ENCODE measurements at places on chromosomes 7 and 10. TPM values are rescaled to one million over a fixed set of nuclear protein-coding genes. Genes with fewer than 3 reads are reported as not detected.

DNA sequence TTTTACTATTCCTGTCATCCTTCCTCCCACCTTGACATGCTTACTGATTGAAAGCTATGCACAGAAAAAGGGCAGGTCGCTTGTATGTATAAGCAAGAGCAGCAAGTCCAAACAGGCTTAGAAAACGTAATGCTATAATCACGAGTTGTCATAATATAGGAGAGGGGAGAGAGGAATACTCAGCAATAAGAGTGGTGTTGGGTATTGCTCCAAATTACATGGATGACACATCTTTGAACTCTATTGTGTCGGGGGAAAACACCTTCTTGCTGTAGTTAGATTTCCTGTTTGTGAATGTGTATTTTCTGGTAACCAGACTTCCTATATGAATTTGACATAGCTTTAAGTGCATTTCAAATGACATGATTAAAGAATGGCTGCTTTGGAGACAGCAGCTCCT lies 7.5 kb downstream of the MET start:
- DNase-seq: no peak

The CHAT gene
- not detected for total RNA-seq

GRCh38 chr10:76581506-76582256 lies 1055.9 kb downstream of the KCNMA1 start:
- no peak for DNase-seq

- DNase-seq: no peak
These were observed 343.8 kb downstream of the KCNMA1 start for GRCh38 chr10:77293773-77294172.

DNA sequence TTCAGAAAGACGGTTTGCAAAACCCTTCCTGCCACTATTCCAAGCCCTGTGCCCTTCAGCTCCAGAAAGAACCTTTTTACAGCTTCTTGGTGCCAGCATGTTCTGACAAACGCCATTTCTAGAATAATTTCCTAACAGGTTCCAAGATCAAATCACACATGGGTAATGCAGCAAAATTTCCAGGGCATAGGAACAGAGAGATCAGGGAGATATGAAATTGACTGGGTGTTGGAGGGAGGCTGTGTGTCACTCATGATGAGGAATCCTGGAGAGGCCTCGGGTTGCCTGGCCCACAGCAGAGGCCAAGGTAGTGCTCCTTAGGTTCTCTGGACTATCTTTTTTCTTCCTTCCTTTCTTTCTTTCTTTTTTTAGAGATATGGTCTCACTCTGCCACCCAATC lies 29.5 kb downstream of the RAB19 start:
- DNase-seq: no peak

Data from fibroblast of villous mesenchyme (primary cell).